ENCODE measurements at places on chromosomes 3 and 15. TPM values are rescaled to one million over a fixed set of nuclear protein-coding genes. Genes with fewer than 3 reads are reported as not detected.

Gene ST3GAL6
- not detected for total RNA-seq

Gene TP63
- total RNA-seq: 0.46 TPM

DNA sequence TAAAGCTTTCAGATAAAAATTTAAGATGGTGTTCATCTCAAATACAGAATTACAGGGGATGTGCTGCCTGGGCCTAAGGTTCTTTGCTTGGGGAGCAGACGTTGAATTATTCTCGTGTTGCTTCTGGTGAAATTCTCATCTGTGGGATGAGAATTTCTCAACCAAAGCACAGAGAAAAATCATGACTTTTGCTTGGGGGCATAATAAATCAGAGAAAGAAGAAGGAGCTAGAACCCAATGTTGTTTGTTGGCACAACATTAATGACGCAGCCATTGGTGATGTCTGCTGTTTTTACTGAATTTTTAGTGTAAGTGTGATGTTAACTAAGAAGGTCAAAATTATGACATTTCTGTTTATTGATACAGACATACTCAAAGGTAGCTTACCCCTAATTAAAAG, 35.7 kb downstream of the P3H2 start:
- DNase-seq: no peak

DNA sequence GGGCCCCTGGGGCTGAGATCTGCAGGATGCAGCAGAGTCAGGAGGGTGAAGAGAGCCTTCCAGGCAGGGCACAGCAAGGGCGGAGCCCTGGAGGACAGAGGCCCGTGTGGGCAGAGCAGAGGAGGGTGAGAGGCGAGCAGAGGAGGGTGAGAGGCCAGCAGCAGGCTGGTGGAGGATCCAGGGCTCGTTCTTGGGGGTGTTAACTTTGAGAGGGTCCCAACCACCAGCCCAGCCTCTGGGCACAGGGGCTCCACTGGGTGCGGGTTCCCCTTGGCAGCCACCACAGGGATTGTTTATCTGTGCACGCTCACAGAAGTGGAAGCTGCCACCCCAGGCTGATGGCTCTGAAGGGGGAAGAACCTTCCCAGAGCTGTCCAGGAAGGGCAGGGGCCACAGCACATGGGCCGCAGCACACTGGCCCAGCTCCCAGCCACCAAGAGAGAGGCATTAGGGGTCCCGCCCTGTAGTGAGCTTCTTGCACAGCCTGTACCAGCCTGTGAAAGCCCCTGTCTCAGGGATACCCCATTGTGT, 9.3 kb upstream of the PLXND1 start:
- DNase-seq: no peak

- DNase-seq: no peak
Measured at GRCh38 chr15:43913941-43914340, 87.1 kb downstream of the WDR76 start.

Gene NUDT16
- total RNA-seq: 4.0 TPM

- DNase-seq: no peak
Measured at GRCh38 chr3:3074551-3075257, 35.5 kb downstream of the IL5RA start.

Gene CPNE4
- not detected for total RNA-seq

DNA sequence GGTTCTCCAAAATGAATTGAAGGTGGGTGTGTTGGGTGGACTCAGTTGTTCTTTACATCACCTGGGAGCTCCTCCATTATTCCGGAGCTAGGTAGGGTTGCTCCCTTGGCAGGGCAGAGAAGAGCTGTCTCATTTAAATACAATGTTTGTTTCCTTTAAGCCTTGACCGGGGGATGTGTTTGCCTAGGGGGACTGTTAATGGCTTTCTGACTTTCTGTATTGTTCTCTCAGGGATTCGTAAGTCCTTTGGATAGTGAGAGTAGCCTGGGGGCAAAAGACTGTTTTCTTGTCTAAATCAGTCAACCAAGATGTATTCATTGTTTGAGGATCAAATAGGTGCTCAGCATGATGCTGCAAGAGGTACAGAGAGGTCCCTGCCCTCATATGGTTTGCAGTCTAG, 71.1 kb downstream of the CDAN1 start:
- no peak for DNase-seq

DNA sequence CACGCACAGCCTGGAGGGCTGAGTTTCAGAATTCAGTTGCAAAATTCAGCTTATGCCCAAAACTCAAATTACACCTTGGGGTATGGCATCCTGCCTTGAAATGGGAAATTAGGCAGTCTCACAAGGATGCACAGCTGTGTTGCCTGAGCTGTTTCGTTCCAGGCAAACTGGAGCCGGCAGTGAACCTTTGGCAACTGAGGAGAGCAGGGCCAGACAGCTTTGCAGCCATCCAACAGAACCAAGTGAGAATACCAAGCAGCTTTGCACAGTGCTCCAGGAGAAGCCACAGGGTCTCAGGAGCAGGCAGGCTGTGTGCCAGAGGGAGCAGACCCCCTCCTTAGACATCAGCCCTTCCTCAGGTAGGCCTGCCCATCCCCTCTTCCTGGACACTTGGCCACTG, 32.5 kb upstream of the BFSP2 start:
- DNase-seq: no peak

Gene EFHB
- 0.62 TPM for total RNA-seq

- DNase-seq: no peak
Measured at GRCh38 chr3:176623468-176624150, 573.7 kb downstream of the TBL1XR1 start.

DNA sequence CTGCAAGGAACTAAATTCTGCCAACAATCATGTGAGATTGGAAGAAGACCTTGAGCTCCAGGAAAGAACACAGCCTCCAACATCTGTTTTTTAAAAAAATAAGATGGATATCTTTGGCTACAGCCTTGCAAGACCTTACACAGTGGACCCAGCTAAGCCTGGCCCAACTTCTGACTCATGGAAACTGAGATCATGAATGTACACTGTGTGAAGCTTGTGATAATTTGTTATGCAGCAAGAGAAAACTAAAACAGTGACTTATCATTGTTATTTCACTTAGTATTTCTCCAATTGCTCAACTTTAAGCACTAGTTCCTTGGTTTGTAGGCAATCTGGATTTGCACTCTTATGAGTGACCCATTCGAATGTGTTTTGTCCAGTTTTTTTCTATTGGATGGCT, 29.3 kb downstream of the SHQ1 start:
- DNase-seq: peak; percentile 38

- no peak for DNase-seq
Measured at GRCh38 chr3:54837964-54838363, 89.9 kb downstream of the LRTM1 start.

- no peak for DNase-seq
Measured at GRCh38 chr3:98603580-98603979, 10.2 kb upstream of the CPOX start.

- DNase-seq: peak; percentile 48
Measured at GRCh38 chr3:88000853-88001252, 58.0 kb downstream of the CGGBP1 start.

Gene IL20RB
- total RNA-seq: 1.1 TPM

DNA sequence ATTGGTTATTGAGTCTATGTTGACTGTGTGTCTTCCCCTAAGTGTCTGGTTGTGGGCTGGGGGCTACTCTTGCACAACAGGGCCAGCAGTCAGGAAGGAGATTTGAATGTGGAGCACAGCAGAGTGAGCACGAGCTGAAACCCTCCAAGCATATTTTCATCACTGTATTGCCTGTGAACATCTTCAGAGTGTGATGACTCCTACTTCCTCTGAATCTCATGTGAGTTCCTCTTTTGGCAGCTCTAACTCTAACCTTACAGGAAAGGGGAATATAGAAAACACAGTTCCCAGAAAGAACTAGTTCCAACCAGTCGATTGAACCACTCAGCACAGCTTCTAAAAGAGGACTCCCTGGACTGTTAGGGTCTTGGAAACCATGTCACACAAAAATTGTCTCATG, 211.6 kb downstream of the RAP2B start:
- no peak for DNase-seq

Gene SLC22A13
- total RNA-seq: 0.21 TPM

- no peak for DNase-seq
Measured at GRCh38 chr3:160247766-160248165, 22.5 kb downstream of the C3orf80 start.

Gene LRRC34
- total RNA-seq: 3.8 TPM

GRCh38 chr15:100520132-100520921, 8.4 kb downstream of the CERS3 start:
- no peak for DNase-seq

Data from activated CD4-positive, alpha-beta T cell treated with anti-CD3 and anti-CD28 coated beads for 36 hours (primary cell).